ENCODE measurements at places on chromosomes 13 and 19. TPM values are rescaled to one million over a fixed set of nuclear protein-coding genes. Genes with fewer than 3 reads are reported as not detected.

Gene ANKRD10
- total RNA-seq, result 112 TPM

Gene MAMSTR
- 1.6 TPM for total RNA-seq

Gene CEACAM4
- total RNA-seq, result not detected

Gene CGB3
- not detected for total RNA-seq

Gene CGB7
- not detected for total RNA-seq

Gene TICAM1
- total RNA-seq, result 12.3 TPM

Gene ZNF846
- 19.4 TPM for total RNA-seq

Gene DEDD2
- total RNA-seq, result 15.5 TPM

Gene IGFL1
- 2.9 TPM for total RNA-seq

DNA sequence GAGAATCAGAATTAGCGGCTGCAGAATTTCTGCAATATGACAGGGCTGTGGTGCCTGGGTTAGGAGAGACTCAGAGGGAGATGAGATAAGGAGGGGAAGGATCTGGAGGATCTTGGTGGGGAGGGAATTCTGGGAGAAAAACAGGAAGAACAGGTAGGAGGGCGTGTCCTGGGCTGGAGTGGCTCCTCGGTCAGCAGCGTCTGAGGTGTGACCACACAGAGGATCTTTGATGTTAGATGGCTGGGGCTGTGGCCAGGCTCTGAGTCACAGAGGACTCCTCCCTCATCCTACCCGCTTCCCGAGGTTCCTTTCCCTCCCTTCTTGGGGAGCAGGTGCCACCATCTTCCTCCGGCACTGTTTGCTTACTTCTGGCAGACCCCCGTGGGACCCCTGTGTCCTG is 6.4 kb upstream of the KLK6 start:
- DNase-seq, result no peak

DNA sequence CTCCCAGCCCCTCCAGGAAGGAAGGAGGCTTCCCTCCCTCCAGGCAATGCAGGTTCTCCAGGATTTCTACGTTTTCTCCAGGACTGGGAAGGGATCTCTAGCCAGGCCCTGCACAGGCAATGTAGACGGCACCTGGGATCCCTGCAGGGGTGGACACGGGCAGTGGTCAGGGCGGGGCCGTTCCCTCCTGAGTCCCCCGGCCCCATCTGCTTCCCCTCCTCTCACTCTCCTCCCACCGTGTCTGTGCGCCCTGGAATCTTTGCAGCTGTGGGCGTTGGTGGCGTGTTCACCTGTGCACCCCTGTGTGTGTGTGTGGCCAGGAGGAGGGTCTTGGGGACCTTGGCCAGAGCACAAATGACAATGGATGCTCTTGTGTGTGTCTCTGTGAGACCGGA is 10.0 kb downstream of the NRTN start:
- DNase-seq, result no peak

DNA sequence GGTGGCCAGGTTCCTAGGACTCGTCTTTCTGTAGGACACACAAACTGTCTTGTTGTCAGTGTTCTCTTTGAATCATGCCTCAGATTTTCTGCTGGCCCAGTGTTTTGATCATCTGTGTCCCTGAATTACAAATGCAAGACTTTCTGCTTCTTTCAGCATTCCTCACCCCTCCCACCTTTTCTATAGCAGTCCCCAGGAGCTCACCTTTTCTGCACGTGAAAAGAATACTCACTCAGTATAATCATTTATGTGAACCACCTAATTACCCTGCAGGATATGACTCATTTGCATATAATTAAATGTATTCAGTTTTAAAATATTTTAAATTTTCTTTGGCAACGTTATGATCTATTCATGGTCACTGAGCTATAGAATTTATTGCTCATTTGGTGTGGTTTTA is 389.2 kb downstream of the ITGBL1 start:
- DNase-seq, result no peak

GRCh38 chr13:110576736-110577476 is 15.4 kb upstream of the RAB20 start:
- DNase-seq, result no peak

DNA sequence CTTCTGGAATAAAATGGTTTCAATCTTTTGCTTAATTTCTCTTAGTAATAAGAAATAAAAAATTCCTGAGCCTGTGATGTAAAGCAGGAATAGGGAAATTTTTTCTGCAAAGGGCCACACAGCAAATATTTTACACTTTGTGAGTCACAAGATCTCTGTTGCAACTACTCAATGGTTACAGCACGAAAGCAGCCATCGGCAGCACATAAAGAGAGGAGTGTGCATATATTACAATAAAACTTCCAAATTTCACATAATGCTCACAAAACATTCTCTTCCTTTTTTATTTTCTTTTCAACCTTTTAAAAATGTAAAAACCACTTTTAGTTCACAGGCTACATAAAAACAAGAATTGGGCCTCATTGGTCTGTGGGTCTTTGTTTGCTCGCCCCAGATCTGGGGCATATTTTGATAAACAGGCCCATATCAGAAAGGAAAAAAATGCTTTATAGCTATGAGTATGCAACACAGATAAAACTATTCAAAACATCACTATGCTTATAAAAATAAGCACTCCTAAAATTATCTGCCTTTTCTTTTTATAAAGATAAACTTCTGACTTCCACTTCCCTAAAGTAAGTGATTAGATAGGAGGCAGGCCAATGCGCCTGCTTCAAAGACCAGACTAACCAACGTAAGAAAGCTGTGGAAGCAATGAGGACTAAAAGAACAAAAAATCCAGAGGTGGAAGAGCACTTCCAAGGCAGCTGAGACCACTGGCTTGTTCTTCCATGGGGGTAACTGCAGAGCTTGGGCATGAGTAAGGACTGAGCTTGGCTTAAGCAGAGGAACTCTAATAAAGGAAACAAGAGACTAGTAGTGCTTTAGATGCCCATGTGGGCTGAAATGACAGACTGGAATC is 26.5 kb downstream of the MYCBP2 start:
- DNase-seq, result no peak

- no peak for DNase-seq
Measured at GRCh38 chr19:48461982-48462655, 6.7 kb downstream of the KCNJ14 start.

GRCh38 chr13:51453959-51454703 is 1.3 kb upstream of the INTS6 start:
- no peak for DNase-seq

- no peak for DNase-seq
Measured at GRCh38 chr13:60311527-60311926, 85.5 kb upstream of the TDRD3 start.

DNA sequence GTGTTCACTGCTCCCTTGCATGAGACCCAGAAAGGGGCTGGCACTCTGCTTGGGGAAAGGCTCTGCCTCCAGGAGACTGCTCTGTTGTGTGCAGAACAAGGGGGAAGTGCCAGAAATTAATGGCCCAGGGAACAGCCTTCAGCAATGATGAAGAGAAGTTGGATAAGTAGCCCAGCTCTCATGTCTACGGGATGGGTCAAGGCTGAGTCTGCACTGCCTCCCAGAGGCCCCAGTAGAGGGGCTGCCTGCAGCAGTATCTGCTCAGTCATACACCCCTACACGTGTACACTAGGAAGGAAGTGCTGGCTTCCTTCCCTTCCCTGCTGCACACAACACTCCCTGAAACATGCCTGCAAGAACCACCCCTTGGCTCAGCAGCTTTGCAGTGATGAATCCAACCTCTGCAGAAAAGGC is 54.6 kb upstream of the URI1 start:
- DNase-seq, result peak; percentile 27

- DNase-seq, result peak; percentile 59
Measured at GRCh38 chr19:55042688-55043087, 4.6 kb upstream of the GP6 start.

- DNase-seq, result peak; percentile 25
Measured at GRCh38 chr13:20989656-20990321, 71.6 kb downstream of the LATS2 start.

DNA sequence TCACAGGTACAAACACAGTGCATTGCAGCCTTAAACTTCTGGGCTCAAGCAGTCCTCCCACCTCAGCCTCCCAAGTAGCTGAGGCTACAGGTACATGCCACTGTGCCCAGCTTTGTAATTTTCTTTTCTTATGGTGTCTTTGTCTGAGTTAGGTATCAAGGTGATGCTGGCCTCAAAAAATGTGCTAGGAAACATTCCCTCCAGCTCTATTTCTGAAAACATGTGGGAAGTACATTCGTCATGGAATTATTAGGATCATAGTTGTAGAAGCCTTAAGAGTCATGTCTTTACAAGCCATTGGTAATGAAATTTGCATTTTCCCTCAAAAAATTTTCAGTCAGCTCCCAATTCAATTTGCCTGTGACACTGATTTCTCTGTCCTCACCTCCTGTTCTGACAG is 231.6 kb downstream of the DCT start:
- DNase-seq, result no peak

- no peak for DNase-seq
Measured at GRCh38 chr13:36051082-36051481, 80.1 kb downstream of the DCLK1 start.

GRCh38 chr19:45153339-45154063 is 7.3 kb downstream of the NKPD1 start:
- DNase-seq, result no peak

GRCh38 chr19:47021536-47022139 is 2.0 kb downstream of the NPAS1 start:
- DNase-seq, result no peak

DNA sequence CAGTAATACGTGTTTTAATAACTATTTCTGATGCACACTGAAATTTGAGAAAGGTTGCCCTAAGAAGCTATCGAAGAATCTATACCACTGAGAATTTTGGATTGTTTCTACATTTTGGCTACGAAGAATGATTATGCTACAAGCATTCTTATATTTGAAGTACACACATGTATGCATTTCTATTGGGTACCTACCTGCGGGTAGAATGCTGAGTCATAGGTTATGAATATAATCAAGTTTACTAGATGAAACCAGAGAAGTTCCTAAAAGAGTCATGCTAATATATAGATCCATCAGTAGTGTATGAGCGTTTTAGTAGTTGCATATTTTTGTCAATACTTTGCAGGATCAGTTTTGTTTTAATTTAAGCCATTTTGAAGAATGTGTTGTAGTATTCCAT is 62.0 kb upstream of the PCDH20 start:
- DNase-seq, result no peak

DNA sequence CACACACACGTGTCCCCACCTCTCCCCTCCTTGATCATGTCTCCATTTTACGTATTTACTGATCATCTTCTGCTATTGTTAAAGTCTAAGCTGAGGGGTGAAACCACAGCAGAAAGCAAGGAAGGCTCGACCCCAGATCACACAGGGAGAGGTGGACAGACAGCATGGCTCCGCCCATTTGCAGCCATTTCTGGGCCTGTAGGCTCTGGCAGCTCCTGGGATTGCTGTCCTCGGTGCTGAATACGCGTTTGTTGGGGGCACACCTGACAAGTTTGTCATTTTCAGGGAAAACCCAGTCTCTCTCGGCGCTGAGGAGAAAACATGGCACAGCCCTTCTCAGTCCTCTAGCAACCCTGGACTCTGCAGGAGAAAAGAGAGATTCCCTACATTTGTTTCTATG is 8.0 kb downstream of the TMEM86B start:
- no peak for DNase-seq

DNA sequence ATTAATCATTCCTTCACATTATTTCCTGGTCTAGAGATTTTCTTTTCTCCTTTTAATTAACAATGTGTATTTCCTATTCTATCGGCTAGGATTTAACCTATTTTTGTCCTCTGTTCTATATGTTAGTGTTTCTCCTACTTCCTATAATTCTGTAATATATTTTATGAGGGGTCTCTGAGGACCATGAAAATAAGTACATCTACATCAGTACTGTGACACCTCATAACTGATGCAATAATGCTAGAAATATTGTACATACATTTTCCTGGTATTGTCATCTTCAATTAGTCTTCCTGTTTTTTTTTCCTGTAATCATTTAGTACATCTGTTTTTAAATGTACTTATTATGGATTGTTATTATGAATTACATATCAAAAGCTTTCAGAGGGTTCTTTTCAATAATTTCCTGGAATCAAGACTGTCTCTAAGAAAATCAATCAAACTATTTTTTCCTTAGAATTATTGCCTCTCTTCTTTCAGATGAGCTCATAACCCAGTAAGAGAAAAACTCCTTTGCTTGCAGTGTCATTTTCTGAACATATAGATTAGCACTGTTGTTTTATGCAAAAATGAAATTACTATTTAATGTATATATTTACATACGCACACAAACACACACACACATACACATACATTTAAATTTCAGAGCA is 1004.3 kb downstream of the SLITRK5 start:
- no peak for DNase-seq

DNA sequence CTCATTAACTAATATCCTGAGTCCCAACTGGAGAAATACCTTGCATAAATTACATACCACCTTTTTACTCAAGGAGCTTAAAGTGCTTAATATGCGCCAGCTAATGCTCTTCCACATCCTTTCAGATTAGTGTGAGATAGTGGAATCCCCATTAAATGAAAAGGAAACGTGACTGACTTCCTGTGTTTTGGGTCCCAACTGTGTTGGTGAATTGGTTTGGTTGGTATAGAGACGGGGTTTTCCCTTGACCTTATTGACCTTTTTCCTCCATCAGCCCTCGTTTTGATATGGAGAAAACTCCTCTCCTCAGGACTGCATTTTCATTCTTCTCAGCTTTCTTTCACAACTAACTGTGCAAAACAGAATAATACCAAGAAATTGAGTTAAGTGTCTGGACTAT is 163.5 kb downstream of the PAN3 start:
- DNase-seq, result no peak

DNA sequence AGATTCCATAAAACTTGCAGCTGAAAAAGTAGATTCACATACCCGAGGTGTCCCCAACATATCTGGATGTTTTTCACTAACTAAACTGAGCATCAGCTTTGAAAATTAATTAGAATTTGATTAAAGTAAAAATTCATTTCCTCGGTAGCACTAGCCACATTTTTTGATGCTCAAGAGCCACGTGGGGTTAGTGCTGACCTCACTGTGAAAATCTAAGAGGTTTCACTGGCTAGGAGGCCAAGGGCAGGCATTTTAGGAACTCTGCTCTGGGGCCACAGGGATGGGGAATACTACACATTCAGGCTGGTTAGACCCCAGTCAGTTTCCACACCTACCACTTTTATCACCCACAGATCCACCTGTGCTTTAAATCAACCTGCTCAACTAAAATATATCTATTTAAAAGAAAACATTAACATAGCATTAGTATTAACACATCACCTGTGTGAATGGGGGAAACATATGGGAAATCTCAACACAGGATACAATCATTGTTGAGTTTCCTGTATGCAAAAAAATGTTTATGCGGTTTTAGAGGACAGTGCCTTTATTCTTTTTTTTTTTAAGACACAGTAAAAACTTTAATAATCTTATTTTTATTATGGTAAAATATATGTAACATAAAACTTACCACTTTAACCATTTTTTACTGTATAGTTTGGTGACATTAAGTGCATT is 45.5 kb downstream of the BRD4 start:
- DNase-seq, result no peak

- DNase-seq, result no peak
Measured at GRCh38 chr13:79901336-79901735, 420.4 kb downstream of the NDFIP2 start.

DNA sequence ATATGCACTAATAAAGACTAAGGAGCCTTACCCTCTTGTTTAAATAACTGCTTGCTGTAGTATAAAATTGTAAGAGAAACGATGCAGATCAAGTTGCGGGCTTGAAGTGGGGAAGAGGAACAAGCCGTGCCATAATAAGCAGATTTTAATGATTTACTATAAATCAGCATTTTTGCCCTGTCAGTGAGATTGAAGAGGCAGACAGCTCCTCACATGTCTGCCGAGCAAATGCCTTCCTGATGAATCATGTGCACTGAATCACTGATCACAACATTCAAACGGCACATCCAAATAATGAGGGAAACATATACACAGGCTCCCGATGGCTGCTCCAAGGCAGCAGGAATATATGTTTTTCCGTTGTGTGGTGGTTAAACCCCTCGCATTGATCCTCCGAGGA is 282.9 kb downstream of the TSHZ3 start:
- DNase-seq, result no peak

Data from chondrocyte (in vitro differentiated cells).